ENCODE measurements at places on chromosomes 5 and 9.
A peak's percentile ranks its signal among the peaks of the same experiment; 100 is the strongest.

GRCh38 chr9:87664153-87665060 lies 61.5 kb upstream of the CTSL start:
- no peak for DNase-seq

DNA sequence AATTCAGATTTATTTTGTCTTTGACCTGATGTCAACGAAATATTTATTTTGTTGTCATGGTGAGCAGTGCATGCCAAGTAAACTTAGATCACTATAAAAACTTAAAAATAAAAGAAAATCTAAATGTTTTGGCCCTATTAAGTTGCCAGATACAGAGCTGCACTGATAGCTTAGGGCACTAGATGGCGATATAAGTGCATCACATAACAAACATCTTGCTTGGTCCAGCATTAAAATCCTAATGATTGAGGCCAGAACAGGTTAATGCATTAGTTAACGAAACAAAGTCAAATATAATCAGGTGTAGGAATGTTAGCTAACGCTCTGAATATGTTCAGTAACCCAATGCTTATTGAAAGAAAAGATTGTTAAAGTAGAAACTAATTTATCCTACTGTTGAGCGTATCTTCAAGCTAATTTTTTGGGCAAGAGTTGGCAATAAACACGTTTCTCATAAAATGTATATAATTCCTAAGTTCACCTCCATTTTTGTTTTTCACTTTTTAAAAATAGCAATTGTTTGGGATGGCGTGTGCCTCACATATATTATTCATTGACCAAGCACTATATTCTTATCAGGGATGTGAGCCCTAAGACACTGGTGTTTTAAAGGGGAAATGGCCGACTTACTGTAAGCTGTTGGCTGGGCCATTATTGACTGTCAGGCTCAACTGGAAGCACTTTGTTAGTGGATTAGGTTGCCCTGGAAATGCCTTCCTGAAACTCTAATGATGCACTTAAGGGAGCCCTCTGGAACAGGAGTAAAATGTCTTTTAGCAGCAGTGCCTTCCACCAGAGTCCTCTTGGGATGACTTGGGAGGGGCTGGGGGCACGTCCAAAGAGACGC lies 33.3 kb downstream of the KCTD16 start:
- no peak for DNase-seq

DNA sequence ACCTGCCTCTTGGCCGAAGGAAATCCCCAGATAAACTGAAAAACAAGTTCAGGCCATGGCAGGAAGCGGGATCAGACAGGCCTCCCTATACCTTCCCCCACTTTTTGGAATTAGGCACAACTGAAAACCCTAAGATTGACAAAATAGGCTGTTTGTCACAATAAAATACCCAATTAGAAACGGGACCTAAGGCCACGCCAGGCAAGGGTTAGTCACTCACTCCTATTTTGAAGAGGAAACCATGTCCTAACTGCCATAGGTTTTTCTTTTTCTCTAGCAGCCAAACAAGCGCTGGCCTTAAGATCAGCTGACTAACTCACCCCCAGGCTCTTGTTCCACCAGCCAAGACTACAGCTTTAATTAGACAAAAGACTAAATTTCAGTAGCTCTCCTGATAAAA lies 11.9 kb downstream of the FBP2 start:
- no peak for DNase-seq

- DNase-seq = no peak
These were observed 50.9 kb upstream of the RXRA start for GRCh38 chr9:134275375-134275774.

DNA sequence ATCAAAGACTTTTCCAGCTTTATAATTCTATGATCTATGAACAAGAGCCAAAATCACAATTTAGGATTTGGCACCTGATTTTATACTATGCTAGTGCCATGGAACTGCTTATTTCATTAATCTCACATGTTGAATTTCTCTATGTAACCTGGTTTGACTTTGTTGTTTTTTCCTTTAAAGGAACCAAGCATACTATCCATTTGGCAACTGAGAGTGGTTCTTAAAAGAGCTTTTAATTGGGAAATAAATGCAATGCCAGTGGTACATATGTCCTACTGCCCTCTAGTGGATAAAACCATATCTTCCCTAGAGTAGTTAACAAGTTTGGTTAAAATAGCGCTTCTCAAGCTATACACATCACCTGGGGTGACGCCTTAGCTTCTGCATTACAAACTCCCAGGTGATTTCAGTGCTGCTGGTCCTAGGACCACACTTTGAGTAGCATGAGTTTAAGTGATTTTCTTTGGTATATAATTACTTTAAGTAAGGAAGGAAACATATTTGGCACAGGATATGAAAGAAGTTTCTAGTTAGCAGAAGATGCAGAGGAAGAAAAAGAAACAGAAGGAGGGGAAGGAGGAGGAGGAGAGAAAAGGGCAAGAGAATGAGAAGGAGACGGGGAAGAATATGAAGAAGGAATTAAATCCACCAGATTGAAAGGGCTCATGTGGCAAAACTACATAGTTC lies 56.8 kb downstream of the FGF10 start:
- DNase-seq = no peak

- DNase-seq = no peak
These were observed 167.7 kb upstream of the RPS23 start for GRCh38 chr5:82445726-82446335.

DNA sequence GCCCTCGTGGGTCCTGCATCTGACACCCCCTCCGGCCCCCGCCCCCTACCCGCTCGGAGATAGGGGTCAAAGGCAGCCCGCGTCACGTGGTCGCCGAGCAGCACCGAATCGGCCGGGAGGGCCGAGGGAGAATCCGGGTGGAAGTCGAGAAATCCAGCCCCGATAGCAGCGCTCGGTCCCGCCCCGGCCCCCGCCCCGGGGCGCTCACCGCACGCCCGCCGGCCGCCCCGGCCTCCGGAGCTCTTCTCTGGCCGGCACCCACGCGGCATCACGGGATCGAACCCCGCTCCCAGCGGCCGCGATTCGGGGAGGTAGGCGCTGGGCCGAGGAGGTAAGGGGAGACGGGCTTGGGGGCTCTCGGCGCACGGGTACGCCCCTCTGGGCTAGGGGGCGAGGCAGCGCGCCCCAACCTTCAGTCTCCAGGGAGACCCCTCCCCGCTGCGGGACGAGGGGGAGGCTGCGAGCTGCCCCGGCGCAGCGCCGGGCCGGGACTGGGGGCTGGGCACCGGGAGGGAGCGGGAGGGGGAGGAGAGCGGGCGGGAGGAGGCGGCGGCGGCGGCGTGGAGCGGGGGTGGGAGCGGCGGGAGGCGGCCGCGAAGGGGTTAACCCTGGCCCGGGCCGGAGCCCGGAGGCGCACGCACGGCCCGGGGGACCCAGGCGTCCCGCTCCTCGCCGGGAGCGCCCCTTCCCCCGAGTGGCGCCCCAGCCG lies 22.1 kb upstream of the NDST1 start:
- peak; percentile 1 for DNase-seq

GRCh38 chr5:135386096-135386495 lies 12.9 kb downstream of the MACROH2A1 start:
- no peak for DNase-seq

DNA sequence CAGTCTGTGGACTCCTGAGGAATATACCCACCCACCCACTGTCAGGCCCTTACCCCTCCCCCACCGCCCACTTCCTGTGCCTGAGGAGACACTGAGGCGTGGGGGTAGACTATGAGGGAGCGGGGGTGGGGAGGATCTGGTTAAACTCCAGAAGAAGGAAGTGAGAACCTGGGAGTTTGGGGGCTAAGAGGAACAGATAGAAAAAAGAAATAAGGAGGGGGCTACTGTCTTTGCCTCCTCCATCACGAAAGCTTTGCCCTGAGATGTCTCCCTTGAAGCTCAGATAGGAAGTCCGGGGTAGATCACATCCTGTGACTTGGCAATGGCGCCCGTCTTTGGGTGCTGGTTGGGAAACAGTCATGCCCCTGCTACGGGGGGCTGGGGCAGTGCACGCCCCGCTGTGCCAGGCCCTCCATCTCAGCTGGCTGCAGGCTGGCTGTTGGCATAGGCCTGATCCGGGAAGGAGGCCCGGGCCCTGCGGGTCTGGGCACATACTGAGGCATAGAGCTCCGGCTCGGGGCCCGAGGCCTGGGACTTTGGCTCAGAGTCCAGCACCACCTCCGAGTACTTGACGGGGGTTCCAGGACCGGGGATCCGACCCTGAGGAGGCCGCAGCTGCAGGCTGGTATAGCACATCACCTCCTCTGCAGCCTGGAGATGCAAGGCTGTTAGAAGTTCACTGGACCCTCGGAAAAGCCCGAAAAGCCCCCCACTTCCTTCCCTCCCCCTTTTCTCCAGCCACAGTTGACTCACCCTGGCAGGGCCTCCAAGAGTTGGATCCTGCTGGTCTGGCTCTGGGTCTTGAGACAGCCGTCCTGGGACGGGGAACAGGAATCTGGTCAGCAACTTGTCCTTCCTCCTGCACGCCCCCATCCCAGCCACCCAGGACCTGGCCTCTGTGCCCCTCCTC lies 1.0 kb downstream of the SIT1 start:
- no peak for DNase-seq

- DNase-seq = no peak
These were observed 76.6 kb upstream of the SHB start for GRCh38 chr9:38145526-38146053.

GRCh38 chr9:127182901-127183746 lies 60.7 kb upstream of the ANGPTL2 start:
- DNase-seq = no peak

DNA sequence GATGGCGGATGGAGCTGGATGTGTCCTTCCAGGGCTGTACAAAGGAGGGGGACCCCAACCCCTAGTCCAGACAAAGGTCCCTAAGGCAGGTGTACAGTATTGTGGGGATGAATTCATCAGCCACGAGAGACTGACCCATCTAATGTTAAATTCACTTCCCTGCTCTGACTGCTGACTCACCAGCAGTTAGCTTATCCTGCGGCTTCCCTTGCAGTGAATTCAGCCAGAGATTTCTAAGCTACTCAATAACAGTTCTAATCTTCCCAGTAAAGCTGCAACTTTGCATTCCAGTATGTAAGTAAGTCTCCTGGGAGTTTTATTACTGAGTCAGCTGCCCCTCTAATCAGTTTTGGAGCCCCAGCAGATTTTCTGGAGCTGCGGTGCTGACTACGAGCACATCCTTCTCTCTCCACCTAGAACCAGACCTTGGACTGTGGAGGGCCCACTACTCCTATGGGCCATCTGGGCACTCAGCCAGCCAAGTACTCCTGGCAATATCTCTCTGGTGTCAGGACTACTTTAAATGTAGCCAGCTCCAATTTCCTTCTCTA lies 16.1 kb downstream of the B4GALT1 start:
- DNase-seq = no peak

GRCh38 chr9:88173378-88173999 lies 35.2 kb upstream of the SPATA31C2 start:
- no peak for DNase-seq

DNA sequence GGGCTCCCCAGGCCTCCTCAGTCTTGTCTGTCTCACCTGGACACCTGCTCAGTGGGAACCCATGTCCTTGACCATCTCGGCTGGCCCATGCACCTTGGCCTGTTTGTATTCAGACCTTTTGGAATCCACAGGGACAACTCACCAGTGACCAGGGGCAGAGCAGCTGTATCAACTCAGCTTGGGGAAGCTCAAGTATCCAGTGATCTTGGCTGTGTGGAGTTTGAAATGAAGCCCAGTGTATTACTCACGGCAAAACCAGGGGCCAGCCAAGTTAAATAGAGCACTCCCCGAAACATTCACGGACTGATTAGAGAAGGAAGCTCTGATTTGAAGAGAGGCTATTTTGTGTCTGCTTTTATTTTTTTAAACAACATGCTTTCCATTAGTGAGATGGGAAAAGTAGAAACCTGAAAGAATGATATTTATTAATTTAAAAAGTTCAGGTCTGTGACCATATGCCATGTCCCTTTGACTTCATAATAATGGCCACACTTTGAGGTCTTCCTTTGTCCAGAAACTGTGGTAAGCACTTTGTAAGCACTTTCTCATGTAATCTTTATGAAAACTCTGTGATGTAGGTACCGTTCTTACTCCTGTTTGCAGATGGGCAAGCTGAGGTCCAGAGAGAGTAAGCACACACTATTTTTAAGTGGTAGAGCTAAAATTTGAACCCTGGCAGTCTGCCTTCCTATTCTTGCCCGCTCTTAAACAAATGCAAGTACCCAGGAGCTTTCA lies 656.5 kb downstream of the BNC2 start:
- DNase-seq = no peak
